A172 (cell line): ENCODE measurements at places on chromosomes 6 and 20. TPM values are rescaled to one million over a fixed set of nuclear protein-coding genes. Genes with fewer than 3 reads are reported as not detected.

- DNase-seq = no peak
Measured at GRCh38 chr20:46343975-46344357, 35.7 kb upstream of the CDH22 start.

DNA sequence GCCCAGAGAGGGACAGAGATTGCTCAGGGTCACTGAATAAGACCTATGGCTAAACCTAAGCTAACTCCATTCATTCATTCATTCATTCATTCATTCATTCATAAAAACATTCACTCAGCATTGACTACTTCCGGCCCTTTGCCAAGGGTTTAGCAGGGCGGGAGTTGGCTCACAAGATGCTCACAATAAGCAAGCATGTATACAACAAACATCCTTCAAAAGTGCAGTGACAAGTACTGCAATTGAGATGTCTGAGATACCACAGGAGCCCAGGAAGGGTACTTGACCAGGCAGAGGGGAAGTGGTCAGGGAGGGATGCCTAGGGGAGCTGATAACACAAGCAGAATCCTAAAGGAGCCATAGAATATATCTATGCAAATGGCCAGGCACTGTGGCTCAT is 18.2 kb upstream of the KIAA1755 start:
- no peak for DNase-seq

DNA sequence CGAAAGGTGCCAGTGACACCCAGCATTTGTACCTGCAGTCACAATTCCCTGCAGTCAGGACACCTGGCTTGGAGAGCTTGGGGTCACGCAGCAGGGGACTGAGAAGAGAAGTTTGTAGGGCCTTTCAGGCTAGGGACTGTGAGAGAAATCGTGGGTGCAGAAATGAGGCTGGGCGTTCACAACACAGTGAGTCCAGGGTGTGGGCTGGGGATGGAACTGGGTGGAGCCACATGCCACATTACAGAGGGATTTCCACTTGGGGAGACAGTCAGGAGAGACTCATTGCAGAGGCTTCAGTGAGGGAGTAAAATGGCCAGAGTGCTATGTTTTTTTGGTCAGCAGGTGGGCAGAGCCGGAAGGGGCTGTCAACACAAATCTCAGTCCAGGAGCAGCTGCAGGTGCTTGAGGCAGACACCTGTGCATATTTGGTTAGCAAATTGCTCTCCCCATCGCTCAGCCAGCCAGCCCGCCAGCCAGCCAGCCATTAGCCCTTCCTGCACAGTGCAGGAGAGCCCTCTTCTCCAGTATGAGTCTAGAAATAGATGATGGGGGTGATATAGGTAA is 7.4 kb downstream of the ITPR3 start:
- DNase-seq = no peak

DNA sequence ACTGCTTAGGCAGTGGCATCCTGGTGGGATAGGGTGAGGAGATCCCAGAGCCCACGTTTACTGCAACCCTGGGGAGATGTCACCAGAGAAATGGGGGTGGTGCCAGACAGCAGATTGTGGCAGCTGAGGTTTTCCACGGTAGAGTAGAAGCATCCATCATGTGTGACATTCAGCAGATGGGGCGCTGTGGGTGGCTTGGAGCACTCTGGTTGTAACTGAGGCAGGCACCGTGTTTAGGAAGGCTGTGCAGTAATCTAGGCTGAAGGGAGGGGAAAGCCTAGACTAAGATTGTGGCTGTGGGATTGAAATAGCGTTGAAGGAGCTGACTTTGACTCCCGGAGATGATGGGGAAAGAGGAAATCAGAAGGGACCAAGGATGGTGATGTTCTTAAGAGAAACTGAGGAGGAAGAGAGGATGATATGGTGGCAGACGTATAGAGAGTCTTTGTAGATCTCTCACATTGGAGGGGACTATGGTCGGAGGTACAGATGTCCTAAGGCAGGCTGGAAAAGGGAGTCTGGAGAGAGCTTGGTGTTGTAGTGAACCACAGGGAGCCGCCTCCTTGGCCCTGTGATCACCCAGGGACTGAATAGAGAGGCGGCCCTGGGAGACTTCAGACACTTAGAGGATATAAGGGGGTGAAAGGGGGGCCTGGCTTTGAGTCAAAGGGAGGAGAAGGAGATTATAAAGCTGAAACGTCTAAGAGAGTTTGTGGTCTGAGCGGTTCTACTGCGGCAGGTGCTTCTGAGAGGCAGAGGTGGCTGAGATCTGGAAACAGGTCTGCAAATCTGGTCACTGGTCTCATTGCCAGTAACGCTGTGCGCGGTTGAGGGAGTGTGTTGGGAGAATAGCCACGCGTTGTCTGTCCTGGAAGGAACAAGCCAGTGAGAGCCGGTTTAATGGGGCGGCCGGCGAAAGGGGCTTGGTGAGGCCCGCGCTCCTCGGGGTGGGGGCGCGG is 792 bp upstream of the MICA start:
- no peak for DNase-seq

JAG1 gene
- total RNA-seq = 6.2 and 9.4 TPM in 2 replicates
